ENCODE measurements at places on chromosomes 7 and 10.

GRCh38 chr7:64886956-64887545 lies 16.0 kb upstream of the ZNF273 start:
- no peak for DNase-seq

GRCh38 chr7:12373580-12374263 lies 29.9 kb downstream of the VWDE start:
- no peak for DNase-seq

DNA sequence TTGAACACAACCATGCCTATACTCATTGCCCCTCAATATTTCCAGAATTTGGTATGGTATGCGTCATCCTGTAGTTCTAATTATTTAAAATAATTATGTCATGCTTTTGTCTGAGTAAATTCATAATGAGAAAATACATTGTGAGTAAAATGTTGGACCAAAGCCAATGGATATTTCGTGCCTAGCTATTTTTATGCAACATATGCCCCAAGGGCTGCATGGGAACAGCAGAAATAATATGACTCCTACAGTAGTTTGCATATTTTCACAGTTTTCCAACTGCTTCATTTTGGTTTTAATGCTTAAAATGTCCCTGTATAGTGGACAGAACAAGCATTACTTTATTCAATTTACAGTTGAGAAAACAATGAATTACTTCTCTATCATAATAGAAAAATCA lies 1115.6 kb upstream of the GHITM start:
- no peak for DNase-seq

DNA sequence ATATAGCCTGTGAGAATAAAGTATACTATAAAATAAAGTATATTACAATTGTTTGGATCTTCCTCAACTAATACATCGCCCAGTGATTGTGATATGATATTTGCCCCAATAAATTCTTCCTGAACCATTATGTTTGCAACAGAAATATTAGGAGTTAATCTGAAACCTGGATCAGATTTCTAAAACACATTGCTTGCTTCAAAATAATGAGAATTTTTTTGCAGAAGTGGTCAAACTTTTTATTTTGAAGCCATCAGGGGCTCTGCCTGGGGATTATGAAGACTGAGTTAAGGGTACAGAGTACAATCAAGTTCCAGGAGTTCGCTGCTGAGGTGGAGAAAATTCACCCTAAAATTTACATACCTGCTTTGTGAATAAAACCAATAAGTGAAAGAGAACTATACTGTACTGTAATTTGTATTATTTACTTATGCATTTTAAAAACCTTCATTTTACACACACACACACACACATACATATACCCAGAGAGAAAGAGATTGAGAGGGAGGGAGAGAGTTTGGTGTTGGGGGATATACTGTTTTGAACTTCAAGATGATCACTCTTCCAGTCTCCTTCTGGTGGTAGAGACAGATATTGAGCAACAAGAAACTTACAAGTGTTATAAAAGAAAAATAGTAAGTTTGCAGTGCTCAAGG lies 91.9 kb downstream of the CPED1 start:
- DNase-seq, result no peak

DNA sequence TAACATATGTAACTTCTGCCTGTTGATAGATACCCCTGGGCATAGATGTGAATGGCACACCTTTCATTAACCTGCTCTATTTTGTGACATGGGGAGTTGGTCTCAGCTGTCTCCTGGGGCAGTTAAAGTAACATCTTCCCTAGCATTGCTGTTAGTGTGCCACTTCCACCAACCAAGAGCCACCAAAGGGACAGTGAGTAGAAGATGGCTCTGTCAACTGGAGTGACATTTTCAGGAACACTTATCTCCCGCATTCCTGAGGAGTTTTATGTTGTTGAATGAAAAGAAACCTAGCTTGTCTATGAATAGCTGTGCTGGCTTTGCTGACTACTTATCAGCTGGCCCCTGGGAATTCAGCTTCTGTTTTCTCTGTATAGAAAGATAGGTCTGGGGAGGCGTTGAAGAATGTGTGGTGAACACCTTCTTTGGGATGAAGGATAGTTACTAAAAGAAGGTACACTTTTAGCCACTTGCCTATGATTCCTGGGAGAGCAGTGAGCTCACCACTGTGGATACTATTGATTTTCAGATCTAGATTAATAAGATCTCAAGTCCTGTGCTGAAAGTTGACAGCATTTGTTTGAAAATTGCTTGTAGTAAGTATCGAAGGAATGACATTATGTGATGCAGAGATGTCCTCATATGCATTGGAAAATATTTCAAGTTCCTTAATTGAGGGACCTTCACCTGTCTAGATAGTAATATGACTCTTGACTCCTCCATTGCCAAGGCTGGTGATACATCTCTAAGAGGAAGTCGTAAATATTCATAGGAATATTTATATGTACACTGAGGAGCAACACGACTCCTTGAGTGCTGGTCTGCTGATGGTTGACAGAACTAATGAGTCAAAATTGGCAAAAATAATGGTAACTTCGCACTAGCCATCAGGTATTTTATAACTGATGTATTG lies 7.6 kb downstream of the STARD3NL start:
- DNase-seq, result no peak

- no peak for DNase-seq
Observed at GRCh38 chr10:127035827-127036226, 130.6 kb downstream of the DOCK1 start.

- no peak for DNase-seq
Observed at GRCh38 chr7:931871-932650, 22.4 kb downstream of the ADAP1 start.

Measured in GM12892 (cell line).